ENCODE measurements at places on chromosomes 11 and 22. TPM values are rescaled to one million over a fixed set of nuclear protein-coding genes. Genes with fewer than 3 reads are reported as not detected.

GRCh38 chr22:35930933-35931332 lies 97.7 kb downstream of the RBFOX2 start:
- peak; percentile 75 for DNase-seq

DNA sequence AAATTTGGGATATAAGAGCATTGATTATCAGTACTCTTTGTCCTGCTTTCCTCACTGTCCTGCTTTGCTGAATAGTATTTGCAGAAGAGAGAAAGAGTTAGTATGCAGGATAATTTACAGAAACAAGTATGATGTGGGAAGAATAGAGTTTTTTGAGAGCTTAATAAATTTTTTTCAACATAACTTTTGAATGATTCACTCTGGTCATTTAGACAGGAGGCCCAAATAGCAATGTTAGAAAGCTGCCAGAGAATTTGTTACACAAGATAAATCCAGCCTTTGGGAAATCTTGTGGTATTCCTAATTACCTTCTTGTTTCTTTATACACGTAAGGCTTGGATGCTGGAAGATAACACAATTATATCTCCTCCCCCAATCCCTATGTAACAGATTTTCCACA lies 484.6 kb downstream of the CNTN5 start:
- no peak for DNase-seq

DNA sequence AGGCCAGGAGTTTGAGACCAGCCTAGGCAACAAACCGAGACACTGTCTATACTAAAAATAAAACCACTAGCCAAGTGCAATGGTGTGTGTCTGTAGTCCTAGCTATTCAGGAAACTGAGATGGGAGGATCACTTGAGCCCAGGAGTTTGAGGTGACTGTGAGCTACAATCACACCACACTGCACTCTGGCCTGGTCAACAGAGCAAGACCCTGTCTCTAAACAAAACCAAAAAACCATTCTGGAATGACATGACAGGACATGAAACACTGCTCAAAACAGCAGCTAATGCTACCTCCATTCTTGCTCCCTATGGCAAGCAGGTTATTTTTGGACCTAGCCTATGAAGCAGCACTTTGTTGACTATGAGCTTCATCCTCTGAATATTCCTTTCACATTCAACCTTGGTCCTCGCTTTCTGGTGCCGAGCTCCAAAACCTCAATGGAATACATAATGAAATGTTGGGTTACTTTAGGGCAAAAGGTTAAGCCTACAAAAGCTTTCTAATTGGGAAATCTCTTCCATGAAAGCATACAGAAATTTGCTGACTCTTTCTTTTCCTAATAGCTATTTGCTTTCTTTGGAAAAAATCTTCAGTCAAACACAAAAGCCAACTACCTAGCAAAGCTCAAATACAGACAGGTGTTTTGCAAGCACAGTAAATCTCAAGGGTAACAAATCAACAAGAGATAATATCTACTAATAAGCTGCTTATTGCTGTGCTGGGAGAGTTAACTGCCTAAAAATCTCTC lies 21.1 kb downstream of the SIK3 start:
- DNase-seq, result no peak

Gene UBQLNL
- polyA plus RNA-seq, result 1.4 TPM

- no peak for DNase-seq
Observed at GRCh38 chr22:23276656-23277582, 96.6 kb downstream of the BCR start.

DNA sequence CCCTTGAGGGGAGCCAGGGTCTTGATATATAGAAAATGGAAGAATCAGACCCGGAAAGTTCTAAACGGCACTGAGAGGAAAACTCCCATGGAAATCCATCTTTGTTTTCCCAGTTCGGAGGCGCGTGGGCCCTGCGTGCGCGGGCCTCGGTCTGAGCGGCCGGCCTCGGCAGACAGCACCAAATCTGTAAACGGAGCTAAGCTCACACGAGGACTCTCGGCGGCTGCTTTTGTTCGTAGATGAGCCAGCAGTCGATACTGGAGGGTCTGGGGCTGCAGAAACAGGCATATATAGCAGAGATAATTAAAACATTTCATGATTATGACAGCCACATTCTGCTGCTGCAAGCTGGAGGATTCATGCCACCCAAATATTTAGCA lies 68.5 kb upstream of the PPARA start:
- no peak for DNase-seq

DNA sequence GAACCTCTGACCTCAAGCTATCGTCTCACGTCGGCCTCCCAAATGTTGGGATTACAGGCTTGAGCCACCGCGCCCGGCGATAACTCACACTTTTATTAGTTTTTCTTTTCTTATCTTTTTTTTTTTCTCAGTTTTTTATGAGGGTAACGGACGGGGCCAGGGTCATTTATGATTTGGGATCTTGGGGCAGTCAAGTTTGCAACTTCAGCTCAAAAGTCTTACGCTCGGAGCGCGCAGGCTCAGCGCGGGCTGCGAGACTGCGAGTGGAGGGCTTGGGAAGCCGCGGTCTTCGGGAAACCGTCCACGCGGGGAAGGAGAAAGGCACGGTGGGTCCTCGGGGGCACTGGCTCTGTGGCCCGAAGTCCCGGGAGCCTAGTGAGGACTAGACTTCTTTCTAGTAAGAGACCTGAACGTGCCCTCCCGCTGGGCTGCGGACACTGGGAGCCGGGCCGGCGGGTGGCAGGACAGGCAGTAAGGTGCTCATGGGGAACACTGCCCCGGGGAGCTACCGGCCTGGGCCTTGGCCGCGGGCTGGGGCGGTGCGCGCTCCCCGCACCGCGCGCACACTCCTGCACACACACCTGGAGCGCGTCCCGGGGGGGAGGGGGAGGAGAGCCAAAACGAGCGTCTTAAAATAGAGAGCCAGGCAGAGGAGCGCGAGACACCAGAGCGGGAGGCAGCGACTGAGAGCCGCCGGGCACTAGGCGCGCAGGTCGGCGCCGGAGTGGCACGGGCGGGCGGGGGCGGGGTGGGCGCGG lies 476 bp upstream of the BARX2 start:
- DNase-seq, result no peak

- DNase-seq, result no peak
Observed at GRCh38 chr11:44382118-44382517, 72.2 kb upstream of the ALX4 start.

GRCh38 chr22:24077416-24077815 lies 66.3 kb downstream of the CABIN1 start:
- no peak for DNase-seq

DNA sequence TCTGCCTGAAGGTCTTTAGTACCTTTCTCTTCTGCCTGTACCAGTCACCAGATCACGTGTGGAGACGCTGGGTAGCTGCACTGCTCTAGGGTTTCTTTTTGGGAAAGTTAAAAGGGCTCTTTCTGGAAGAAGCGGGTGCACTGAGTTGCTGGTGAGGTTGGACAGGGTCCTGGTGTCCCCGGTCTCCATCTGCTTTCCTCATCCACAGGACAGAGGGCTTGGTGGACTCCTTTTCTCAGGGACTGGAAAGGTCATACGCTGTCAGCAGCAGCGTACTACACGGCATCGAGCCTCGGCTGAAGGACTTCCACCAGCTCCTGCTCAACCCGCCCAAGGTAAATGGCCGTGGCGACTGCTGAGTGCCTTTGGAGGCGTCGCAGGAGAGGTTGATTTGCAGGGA lies 52.8 kb downstream of the SBF1 start:
- no peak for DNase-seq

Gene IGLL1
- polyA plus RNA-seq, result 0.40 TPM

DNA sequence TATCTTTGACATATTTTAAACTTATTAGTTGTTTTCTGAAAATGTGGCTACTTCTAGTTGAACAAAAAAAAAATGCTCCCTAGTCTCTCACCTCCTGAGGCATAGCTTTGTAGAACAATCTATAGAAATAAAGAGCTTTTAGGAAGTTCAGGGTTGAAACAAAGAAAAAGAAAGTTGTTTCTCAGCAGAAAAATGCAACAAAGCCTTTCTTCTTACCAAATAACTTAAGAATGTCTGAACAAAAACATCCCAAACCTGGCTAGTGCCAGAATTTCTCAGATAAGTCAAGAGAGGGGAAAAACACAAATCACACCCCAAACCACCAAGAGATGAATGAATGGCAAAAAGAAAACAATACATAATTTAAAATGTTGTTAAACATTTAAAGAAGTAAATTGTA lies 114.1 kb downstream of the MAML2 start:
- DNase-seq, result no peak

DNA sequence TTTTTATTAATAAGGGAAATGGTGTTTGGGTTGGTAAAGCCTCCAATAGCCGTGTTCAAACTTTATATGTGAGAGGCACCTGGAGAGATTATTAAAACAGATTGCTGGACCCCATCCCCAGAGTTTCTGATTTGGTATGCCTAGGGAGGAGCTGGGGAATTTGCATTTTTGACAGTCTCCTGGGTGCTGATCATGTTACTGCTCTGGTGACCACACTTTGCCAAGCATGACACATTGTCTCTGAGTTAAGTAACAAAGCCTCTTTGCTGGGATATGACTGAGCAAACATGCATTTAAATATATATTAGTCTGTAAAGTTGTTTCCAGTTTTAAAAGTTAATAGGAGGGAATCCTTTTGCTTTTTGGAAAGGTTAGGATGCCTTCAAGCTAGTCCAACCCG lies 140.4 kb downstream of the NAV2 start:
- DNase-seq, result no peak

Gene LMO2
- polyA plus RNA-seq, result 28.6 TPM
